ENCODE measurements at places on chromosomes 11 and 22.

GRCh38 chr11:14520747-14521151 lies 563 bp upstream of the PSMA1 start:
- DNase-seq = no peak

DNA sequence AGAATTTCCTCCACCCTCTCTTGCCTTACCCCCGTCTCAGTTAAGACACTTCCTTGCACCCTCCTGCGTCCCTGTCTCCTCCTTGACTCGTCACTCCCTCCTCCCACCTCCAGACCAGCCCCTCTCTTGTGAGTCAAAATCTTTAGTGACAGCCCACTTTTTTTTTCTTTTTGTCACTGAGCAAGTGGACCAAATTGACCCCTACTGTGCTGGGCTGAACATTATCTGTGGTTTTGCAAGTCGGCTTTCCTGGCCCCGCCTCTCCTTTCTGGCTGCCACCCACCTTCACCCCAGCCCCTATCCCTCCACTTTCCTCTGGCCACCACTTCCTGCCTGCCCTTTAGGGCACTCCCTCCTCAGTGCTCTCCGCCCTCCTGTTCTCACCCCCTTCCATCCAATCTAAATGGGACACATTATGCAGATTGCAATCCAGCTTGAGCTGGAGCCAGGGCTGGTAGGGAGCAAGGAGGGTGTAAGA lies at the start of gene APLNR:
Gene APLNR (minus strand): TSS at position 47 of the 478 bp plus-strand sequence. CDS start 246 bp downstream, outside the sequence.
- DNase-seq = no peak

GRCh38 chr11:134517115-134517514 lies 105.1 kb upstream of the B3GAT1 start:
- no peak for DNase-seq

GRCh38 chr11:43998308-43998707 lies 49.5 kb upstream of the ACCSL start:
- DNase-seq = no peak

GRCh38 chr11:47186700-47187695 lies 764 bp upstream of the PACSIN3 start:
- DNase-seq = no peak

DNA sequence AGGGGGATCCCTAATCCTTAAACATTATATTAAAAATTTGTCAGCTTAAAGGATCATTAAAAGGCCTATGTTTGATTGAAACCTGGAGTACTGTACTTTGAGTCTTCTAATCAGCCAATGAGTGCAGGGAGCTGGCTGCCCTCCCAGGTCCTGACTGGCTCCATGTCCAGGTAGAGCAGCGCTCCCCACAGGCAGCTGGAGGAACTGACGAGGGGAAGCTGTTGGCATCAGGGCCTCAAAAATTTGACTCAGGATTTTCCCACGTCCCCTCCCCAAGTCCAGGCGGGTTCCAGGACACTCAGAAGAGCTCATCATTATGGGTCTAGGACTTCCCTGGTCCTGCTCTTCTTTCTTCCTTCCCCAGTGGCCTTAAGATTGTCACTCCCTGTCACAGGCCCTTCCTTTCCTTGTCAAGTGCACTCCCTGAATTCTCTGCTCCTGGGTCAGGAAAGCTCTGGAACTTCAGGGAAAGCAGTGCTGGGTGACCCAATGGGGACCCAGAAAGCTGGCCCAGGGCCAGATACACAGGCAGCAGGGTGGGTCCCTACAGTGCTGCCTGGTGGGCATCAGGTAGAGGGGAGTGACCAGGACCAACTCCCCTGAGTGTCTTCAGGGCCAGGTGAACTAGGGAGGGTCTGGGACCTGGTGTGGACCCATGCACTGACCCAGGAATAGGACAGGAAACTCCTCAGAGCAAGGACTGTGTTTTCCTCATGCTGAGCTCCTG lies 65.5 kb downstream of the GGTLC2 start:
- no peak for DNase-seq

GRCh38 chr22:45704648-45705047 lies 33.0 kb downstream of the ATXN10 start:
- no peak for DNase-seq

DNA sequence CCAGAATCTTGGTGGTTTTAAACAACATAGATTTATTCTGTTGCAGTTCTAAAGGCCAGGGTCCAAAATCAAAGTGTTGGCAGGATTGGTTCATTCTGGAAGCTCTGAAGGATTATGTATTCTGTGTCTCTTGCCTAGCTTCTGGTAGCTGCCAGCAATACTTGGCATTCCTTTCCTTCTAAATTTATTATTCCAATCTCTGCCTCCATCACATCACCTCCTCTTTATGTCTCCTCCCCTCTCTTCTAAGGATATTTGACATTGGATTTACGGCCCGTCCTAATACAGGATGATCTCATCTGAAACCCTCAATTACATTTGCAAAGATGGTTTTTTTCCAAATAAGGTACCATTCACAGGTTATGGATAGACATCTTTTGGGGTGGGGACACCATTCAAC lies 186.5 kb downstream of the SBF2 start:
- no peak for DNase-seq

GRCh38 chr22:46551996-46552395 lies 14.6 kb upstream of the CELSR1 start:
- DNase-seq = no peak

DNA sequence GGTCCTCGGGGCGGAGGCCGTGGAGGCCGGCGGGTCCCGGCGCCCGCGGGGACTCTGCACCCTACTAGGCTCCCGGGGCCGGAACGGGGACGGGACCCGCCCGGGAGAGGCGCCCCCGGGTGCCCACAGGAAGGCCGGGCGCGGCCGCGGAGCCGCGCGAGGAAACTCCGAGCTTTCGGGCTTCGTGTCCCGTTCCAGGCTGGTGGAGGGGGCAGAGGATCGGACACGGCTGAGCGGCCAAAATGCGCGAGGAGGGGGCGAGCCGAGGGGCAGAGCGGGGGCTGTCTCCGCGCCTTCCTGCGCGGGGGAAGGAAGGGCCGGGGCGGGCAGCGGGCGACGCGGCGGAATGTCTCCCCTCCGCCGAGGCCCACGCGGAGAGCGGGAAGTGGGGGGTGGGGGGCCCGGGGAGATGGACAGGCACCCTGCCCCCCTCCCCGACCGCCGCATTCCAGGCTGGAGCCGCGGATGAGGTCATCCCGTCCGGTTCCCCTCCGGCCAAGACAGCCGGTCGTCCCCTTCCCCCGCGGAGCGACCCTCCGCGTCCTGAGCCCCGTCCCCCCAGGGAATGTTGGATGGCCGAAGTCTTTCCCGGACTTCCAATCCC lies 430 bp downstream of the CDC42EP1 start:
- DNase-seq = no peak

GRCh38 chr11:93905384-93905783 lies 55.0 kb upstream of the VSTM5 start:
- DNase-seq = no peak

GRCh38 chr11:9525116-9525515 lies 48.4 kb upstream of the WEE1 start:
- DNase-seq = no peak

DNA sequence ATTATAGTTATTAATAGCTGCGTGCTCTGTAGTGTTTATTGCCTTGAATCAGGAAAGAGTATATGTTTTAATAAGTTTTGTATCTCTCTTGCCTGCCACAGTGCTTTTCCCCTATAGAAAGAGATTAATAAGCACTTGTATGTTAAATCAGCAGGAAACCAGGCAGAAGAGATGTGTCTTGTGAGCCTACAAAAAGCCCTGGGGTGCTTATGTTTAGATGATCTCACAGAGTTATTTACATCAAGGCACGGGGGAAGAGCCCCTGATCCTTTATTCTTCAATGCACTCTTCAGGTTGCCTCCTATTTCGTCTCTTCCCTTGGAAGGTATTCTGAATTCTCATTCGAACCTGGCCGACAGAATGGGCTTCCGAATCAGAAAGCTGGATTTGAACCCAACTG lies 183.0 kb downstream of the MAML2 start:
- DNase-seq = no peak

- no peak for DNase-seq
Observed at GRCh38 chr11:87128372-87128771, 90.6 kb downstream of the TMEM135 start.

DNA sequence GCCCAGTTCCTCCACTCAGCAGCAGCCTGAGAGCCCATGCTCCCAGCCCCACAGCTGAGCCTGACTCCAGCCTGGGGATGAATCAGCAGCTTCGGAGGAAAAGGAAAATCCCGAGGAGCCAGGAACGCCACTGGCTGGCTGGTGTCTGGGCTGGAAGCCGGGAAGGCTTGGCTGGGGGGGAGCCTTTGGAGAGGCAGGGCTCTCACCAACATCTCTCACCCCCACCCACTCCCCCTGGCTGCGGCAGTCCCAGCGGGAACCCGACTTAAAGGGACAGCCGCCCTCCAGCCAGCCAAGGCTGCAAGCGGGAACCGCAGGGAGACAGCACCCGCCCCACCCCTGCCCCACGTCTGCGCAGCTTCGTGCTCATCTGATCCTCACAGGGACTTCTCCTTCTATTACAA lies 28.4 kb downstream of the KIAA0930 start:
- no peak for DNase-seq

DNA sequence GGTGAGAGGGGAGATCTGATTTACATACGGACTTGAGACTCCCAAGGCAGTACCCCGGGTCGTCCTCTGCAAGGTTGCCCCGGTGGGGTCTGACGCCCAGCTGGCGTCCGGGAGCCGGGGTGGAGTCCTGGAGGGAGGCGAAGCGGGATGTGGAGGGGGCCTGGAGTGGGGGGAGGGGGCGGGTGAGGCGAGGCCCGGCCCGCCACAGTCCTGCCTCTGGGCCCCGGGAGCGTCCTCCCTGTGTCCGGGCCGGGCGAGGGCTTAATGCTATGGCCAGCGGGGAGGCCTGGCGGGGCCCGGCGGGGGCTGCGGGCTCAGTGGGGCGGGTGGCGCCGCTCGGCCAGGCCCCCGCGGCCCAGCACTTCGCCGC lies 2.4 kb upstream of the MYBPC3 start:
- DNase-seq = no peak

DNA sequence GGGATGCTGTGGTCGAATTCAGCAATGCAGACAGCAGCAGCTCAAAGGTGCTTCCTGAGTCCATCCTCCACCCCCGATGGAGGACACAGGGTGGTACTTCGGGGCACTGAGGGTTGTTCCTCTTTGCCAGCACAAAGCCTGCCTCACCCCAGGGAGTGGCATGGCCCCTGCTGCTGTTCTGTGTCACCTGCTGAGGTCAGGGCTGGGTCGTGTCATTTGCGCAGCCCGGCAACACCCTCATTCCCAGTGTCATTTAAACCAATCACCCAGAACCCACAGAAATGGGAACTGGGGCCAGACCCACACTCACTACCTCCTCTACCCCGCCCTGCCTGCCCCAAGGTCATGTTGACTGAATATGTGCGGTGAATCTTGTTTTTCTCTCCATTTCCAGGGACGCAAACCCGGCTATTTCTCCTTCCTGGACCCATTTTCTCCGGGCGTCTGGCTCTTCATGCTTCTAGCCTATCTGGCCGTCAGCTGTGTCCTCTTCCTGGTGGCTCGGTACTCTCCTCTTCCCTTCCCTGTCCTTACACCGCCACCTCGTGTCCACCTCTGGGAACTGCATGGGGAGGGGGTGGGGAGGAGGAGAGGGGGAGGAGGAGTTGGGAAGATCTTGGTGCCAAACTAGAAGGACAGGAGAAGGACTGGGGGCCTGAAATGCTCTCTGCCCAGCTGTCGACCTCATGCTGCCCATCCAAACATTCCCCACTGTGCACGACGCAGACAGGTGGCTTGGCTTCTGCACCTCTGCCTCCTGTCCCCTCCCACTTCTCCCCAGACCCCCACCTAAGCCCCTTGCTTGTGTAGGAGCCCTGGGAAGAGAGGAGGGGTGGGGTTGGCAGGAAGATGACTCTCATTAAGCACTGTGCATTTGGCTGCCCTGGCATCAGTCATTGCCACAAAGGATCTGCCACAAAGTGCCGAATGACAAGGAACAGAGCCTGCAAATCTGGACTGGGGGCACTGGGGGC lies 71.2 kb upstream of the TBCEL start:
- DNase-seq = no peak

DNA sequence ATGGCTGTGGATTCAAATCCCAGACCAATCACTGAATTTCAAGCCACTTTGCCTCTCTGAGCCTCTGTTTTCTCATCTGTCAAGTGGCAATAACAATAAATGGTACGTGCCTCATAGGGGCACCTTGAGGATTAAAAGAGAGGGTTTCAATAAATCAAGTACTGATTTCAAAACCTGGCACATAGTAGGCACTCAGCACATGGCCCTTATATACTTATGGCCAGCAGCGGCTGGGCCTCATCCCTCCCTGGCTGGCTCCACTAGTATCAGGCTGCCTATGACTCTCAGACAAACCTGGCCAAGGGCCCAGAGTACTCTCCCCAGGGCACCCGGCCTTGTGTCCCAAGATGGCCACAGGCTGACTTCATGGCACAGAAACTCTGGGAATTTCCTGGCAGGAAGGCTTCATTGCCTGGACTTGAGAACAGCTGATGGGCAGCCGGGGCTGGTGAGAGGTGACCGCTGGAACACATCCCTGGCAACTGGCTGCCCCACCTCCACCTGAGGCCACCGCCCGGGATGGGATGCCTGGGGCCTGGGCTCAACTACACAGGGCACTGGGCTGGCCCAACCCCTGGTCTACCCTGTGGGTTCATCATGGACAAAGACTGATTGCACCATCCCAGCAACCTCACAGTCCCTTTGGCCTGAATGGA lies 3.4 kb downstream of the FADS3 start:
- no peak for DNase-seq

GRCh38 chr11:115618428-115618827 lies 114.2 kb upstream of the CADM1 start:
- DNase-seq = no peak

GRCh38 chr11:69683764-69684333 lies 8.7 kb upstream of the LTO1 start:
- no peak for DNase-seq

DNA sequence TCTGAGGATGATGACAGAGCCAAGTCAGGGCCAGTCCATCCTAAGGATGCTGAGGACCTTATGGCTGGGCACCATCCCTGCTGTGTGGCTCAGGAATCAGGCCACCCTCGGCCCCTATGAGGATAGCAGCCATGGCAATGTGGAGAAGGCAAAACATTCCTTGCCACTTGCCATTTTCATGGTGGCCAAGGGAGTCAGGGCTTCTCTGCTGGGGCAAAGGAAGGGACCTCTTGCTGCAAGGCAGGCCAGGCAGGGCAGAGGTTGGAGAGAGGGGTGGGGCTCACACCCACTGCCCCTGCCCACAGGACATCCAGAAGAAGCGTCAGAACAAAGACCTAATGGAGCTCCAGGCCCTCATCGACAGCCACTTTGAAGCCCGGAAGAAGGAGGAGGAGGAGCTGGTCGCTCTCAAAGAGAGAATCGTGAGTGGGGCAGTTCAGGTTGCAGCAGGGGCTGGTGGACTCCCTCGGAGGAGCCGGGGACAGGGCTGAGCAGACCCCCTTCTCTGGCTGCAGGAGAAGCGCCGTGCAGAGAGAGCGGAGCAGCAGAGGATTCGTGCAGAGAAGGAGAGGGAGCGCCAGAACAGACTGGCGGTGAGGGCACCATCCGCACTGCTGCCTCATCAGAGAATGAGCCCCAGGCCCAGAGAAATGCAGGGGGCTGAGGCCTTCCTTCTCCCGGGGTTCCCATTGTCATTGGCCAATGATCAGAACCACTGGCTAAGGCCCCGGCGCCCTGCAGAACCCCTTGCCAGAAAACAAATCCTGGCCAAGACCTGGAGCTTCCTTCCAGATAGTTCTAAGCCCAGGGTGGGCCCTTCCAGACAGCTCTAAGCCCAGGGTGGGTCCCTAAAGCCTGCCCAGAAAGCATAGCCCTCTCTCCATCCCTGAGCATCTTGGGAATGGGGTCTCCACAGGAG lies 13.5 kb upstream of the MRPL23 start:
- DNase-seq = no peak

GRCh38 chr11:126282361-126282735 lies 545 bp upstream of the TIRAP start:
- DNase-seq = no peak

Data from cortex of kidney (tissue), 1 donor.